Hypothalamus (tissue), 51 donors: ENCODE measurements at places on chromosomes 11 and 22.

DNA sequence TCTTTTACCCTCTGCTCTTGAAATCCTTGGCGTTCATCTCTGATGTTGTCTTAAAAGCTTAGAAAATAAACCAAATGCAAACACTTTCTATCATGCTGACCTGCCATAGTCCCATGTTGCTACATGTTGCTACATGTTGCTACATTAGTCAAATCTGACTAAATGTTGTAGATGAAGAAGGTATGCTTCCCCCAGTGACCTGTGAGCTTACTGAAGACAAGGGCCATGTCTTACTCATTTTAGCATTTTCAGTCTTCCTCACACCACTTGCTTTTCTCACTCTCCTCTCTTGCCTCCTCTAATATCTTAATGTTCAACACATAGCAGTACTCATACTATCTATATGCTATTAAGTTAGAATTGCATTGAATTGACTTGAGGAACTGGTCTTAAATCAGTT is 346.4 kb upstream of the MTNR1B start:
- no peak for DNase-seq

DNA sequence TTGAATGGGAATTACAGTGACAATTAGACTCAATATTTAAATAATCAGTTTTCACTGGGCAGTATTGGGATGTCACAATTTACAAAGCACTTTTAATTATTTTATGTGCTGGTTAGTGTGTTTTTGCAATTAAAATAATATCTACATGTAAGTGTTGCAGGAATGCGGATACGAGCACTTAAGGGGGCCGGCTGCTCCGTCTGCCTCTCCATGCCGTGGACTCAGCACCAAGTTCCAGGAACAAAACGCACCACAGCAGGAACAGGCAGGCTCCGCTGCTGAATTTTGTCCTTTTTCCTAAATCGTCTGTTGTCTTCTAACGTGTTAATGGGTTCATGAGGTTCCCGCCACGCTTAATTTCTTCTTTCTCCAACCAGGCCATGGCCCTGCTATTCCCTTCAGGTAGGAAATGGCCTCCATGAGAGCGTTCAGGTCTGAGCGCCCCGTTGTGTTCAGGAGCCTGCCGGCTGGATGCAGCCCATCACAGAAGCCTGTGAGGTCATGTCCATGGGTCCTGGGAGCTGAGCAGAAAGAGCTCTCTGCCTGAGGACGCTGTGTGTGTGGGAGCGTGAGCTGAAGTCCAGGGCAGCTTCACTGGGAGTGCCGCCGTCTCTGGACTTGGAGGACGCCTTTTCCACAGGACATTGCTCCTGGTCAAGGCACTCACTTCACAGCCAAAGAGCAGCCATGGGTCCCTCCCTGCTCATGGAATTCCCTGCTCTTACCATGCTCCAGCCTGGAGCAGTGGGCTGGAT is 730.3 kb downstream of the BRD1 start:
- no peak for DNase-seq

DNA sequence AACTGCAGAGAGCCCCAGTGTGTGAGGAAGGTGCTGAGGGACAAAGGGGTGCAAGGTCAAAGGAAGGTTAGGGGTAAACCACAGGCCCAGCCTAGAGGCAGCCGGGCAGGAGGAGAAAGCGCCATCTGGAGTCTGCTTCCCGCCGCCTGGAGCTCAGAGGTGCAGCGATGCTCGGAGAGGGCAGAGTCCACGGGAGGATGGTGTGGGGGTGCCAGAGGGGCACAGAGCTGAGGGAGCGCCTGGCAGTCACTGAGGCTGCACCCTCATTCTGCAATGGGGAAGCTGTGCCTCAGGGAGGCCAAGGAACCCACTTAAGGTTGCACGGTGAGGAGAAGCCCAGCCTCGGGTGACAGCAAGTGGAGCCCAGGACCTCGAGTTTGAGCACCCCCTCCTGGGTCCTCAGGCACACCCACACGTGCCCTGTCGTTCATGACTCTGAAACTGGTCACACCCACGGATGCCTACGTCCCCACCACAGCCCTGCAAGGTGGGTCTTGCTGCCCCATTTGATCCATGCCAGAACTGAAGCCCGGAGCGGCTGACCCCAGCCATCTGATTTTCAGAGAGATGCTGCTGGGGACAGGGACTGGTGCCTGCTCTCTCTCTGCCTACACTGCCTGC is 1.6 kb downstream of the IL2RB start:
- DNase-seq = no peak

GRCh38 chr11:93219440-93219839 is 21.6 kb upstream of the SLC36A4 start:
- no peak for DNase-seq

- no peak for DNase-seq
Measured at GRCh38 chr11:120208777-120209176, 2.1 kb upstream of the OAF start.

DNA sequence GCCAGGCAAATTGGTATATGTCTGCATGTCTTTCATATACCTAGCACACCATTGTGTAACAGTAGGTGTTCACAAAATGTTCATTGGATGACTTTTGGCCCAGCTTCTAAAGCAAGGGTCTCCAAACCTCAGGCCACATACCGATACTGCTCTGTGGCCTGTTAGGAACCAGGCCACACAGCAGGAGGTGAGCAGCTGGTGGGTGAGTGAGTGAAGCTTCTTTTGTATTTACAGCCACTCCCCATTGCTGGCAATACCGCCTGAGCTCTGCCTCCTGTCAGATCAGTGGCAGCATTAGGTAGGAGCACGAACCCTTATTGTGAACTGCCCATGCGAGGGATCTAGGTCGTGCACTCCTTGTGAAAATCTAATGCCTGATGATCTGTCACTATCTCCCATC is 836.6 kb downstream of the NTM start:
- DNase-seq = no peak

GRCh38 chr22:48639896-48640748 is 1187.6 kb downstream of the BRD1 start:
- DNase-seq = no peak

- no peak for DNase-seq
Measured at GRCh38 chr11:118634431-118635236, 27.2 kb downstream of the PHLDB1 start.

DNA sequence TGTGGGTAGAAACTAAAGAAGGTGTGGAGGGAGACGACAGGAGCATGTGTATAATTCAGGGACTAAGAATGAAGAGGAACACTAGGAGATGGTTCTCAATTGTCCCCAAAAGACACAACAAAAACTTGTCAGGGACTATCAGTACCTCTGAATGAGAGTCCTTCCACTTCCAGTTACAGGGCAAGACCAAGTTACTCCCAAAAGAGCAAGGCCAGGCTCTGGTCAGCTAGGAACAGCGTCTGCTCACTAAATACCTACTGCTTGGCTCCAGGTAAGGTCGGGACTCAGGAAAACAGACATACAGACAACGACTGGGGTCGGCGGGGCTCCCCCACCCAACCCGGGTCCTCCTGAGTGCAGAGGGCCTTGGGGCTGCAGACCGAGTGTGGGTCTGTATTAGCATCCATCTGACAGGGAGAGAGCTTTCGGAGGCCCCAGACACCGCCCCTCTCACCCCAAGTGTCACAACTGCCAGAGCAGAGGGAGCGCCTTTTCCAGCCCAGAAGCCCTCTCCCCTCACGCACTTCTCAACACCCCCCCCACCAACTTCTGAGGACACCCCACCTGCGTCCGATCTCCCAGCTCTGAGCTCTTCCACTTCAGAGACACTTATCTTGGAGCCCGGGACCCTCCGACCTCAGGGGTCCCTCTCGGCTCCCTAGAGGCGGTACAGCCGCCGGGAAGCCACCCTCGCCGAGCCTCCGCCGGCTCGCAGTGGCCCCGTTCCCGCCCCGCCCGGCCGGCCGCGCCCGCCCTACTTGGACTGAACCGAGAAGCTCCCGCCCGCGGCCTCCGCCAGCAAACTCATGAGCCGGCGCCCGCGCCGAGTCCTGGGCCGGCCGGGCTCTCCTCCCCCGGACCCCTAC is 522 bp downstream of the RHOG start:
- DNase-seq = peak; percentile 62

DNA sequence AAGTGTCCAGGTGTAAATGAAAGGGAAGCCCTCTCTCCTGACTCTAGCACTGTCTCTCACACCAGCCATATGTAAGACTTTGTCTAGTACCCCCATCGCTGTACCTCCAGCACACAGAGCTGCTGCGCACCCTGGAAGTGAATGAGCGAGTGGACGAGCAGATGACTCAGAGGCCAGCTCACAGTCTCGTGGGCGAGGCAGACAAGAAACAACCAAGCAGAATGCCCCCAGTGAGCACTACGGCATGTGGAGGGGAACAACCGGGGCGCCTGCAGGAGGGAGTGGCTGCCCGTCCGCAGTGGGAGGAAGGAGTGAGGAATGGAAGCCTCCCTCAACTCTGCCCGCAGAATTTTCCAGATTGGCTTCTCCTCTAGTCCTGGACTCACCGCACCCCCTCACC is 46.4 kb downstream of the MCM5 start:
- DNase-seq = no peak

- DNase-seq = no peak
Measured at GRCh38 chr22:19855504-19856409, 1.1 kb upstream of the GNB1L start.

DNA sequence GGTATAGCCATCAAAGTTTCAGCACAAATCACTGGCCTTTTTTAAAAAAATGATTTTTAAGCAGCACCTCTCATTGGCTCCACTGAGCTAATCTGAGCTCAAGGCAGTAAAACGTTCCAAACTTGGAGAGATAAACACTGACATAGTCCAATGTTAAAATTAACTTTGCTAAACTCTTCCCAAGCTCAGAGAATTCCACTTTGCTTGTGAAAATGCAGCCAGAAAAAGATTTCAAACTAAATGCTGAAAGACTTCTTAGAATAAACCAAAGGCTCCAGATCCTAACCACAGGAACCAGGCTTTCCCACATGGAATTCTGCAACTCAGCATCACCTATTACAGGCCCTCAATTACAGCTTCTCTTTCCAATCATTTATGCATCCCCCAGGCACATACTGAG is 84.7 kb upstream of the GDPD4 start:
- no peak for DNase-seq

GRCh38 chr22:46001046-46001425 is 24.1 kb upstream of the WNT7B start:
- DNase-seq = no peak

DNA sequence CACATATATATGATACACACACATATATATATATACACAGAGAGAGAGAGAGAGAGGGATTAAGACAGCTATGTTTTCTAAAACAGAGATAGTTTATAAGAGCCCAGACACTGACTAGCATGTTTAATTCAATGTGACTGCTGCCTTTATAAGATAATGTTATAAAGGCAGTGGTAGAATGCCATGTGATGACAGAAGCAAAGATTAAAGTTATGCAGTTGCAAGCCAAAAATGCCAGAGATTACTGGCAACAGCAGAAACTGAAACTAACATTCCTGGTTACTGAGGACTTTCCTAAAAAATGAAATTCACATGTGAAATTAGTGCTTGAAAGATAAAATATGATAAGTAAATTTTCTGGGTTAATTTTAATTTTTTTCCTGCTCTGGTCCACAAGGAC is 1888.9 kb downstream of the LRRC4C start:
- DNase-seq = no peak

- no peak for DNase-seq
Measured at GRCh38 chr11:78323363-78323762, 94.3 kb downstream of the GAB2 start.

DNA sequence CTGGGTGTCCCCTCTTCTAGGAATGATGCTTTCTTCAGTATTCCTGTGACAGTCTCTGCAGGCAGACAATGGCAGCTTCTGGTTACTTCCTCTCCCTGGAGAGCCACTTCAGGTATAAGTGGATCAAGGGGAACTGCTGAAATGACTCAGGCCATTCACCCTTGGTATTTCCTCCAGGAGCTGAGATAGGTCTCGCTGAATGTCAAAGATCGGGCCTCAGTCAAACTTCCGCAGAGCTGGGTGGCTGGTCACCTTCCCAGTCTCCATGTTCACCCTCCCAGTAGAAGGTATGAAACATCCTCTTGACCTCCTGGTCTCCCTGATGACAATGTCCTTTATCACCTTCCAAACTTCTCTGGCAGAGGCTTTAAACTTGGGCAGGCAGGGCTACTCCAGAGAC is 1.8 kb upstream of the ANKK1 start:
- DNase-seq = no peak

DNA sequence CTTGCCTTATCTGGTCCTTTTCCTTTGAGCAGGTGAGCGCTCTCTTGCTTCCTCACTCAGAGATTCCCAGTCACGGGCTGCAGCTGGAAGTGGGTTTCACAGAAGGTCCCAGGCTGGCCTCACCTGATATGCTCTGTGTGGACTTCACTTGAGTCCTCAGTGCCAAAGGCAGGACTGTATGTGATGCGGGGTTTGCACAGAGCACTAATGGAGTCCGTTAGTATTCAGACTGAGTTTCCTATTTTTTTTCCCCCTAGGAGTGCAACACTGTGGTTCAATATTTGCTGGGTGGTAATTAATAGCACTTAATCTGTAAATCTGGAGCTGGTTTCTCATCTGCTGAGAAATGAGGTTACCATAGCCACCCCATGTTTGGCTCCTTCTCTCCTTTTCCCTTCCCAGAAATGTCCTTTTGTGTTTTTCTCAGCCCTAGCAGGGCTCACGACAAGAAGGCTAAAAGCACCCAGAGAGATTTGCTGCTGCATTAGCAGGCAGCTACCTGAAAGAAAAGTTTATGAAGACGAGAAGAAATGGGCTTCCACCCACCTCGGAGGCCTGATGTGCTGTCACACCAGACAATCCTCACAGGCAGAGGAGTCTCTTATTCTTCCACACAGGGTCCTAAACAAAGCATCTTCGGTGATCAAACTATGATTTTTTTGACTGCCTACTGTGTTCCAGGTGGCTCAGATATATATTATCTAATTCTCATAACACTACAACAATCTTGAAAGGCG is 262.1 kb downstream of the KIRREL3 start:
- DNase-seq = no peak

GRCh38 chr11:1472180-1473005 is 14.2 kb downstream of the MOB2 start:
- DNase-seq = no peak

- no peak for DNase-seq
Measured at GRCh38 chr11:76152741-76153570, 53.3 kb downstream of the WNT11 start.

DNA sequence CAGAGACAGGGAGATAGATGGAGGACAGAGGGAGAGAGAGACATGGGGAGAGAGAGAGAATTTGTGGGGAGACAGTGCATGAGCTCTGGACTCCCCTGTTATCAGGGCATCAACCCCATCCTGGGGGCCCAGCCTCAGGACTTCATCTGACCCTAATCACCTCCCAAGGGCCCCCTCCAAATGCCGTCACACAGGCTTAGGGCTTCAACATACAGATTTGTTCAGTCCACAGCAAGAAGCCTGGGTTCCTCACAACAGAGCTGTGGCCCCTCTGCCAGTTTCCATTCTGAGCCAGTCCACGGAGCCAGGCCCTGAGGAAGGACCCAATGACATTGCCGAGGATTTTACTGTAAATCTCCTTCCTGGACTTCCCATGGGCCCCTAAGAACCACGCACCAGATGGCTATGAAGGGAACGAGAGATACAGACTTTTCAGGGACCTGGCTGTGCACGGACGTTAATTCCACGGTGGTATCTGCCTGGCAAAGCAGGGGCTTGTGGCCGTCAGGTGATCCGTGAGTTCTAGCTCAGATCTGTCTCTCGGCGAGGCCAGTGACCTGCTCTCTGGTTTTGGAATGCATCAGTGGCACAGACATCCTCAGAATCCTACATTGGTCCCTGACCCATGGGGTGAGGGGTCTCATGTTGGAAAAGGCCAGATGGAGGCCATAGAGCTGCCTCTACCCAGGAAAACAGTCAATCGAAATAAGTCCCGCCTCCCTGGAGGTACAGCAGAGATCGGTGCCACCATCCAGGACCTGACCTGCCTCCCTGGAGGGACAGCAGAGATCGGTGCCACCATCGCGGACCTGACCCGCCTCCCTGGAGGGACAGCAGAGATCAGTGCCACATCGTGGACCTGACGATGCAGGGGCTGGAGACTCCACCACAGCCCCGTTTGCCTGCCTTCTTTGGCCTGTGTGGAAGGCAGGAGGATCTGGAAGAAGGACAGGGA is 8.7 kb upstream of the B4GALNT4 start:
- DNase-seq = no peak
